ENCODE measurements at places on chromosomes 11 and 22.

DNA sequence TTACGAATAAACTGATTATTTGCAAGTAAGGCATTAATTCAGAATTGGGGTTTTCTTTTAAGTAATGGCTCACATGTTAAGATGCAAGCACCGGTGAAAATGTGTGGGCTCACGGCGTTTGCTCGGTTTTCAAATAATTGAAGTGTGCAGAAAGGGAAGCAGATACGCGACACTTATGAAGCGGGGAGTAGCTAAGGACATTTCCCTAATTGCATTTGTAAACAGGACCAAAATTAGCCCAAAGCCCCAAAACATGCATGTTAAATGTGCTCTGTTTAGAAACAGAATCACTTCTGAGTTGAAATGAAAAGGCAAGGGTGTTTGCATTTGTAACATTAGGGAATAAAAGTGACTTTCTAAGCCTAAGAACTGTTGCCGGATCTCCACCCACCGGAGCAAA lies 61.3 kb downstream of the ELFN2 start:
- no peak for DNase-seq

DNA sequence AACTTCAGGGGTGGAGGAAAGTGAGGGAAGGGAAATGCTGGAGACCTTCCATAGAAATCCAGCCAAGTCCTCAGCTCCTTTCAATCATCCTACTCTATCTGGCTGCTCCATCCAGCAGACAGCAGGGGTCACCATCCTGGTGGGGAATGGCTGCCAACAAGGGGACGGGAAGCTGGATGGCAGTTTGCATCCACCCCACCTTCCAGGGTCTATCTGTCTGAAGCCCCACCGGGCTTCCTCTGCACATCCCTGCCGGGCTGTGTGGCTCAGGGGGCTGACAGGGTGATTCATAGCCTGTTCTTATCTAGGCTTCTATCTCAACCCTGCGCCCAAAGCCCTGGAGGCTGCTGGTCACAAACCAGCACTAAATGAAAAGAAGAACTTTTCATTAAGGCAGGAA lies 1.1 kb downstream of the SYTL2 start:
- peak; percentile 28 for DNase-seq

GRCh38 chr11:19283991-19284390 lies 43.2 kb upstream of the E2F8 start:
- peak; percentile 37 for DNase-seq

GRCh38 chr11:62592989-62593421 lies 1.7 kb upstream of the TUT1 start:
- no peak for DNase-seq

DNA sequence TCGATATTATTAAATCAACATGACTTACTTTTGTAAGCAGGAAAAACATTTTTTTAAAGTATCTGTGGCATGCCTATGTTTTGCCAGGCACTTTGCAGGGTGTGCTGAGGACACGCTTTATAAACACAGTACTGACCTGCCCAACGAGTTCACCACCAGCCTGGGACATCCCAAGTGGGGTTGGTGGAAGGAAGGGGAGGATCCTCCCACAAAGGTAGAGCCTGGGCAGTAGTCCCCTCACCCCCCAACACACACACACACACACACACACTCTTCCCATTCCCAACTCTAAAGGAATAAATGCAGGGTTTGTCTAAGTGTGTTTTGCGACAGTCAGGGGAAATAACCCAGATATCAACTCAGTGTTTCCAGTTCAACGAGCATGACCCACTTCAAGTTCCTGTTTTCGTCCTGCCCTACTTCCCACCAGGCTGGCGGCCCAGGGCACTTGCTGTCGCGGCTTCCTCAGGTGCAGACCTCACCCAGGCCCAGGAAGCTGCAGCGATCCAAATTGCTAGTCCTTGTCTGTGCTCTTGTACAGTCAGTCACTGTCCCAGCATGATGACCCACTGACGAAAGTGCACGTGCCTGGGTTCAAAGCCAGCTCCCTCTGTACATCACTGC lies 3.1 kb downstream of the CERK start:
- peak; percentile 63 for DNase-seq

GRCh38 chr11:35138058-35138457 lies 913 bp upstream of the CD44 start:
- DNase-seq, result no peak

Data from T-cell (primary cell).